Activated CD8-positive, alpha-beta T cell treated with anti-CD3 and anti-CD28 coated beads, Interleukin-2, amount 10 ng/mL, durations not matched to agents 7 days and 5 days (primary cell): ENCODE measurements at places on chromosomes 3 and 15. TPM values are rescaled to one million over a fixed set of nuclear protein-coding genes. Genes with fewer than 3 reads are reported as not detected.

The GP5 gene
- 1.4 TPM for total RNA-seq

The GNAT1 gene
- total RNA-seq: not detected

The ATR gene
- 33.6 TPM for total RNA-seq

The STARD5 gene
- 5.3 TPM for total RNA-seq

The PRICKLE2 gene
- total RNA-seq: not detected

The FXR1 gene
- total RNA-seq: 120 TPM

The FETUB gene
- not detected for total RNA-seq

The USP50 gene
- total RNA-seq: not detected

The RCCD1 gene
- total RNA-seq: 30.1 TPM

The POPDC2 gene
- total RNA-seq: 3.3 TPM

The EPHA6 gene
- not detected for total RNA-seq

The GHRL gene
- total RNA-seq: 0.21 TPM

The DZIP3 gene
- 20.5 TPM for total RNA-seq

The CPLX3 gene
- not detected for total RNA-seq

The ROPN1 gene
- total RNA-seq: not detected

GRCh38 chr15:52370010-52370409 is 74.4 kb upstream of the MYO5C start:
- DNase-seq: no peak

DNA sequence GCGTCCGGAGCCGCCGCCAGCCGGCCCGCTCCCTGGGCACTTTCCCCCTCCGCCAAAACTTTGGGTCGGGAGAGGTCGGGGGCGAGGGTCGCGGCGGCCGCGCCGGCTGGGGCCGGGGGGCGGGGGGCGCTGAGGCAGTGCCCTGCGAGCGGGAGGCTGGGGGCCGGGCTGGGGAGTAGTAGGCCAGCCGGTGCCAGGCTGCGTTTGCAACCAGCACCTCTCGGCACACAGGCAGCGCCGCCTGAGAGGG is 452 bp downstream of the BBX start:
- no peak for DNase-seq

GRCh38 chr3:46663591-46664135 is 29.8 kb downstream of the ALS2CL start:
- DNase-seq: no peak

DNA sequence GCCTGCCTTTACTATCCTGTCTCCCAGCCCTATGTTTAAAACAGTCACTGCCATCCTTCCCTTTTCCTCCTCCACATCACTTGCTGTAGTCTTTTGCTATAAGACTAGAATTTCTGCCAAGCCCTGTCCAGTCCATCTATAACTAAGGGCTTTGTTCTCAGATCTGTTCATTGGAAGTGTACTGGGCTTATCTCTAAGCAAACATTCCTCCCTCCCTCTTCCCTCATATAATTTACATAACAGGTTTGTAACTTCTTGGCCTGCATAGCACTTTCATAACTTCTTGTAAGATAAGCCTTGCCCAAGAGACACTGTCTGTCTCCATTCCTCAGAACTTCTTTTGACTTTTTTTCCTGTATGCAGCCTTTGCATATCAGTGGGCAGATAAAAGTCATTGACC is 16.7 kb downstream of the TPRG1 start:
- DNase-seq: no peak

GRCh38 chr3:178847190-178847589 is 224.4 kb downstream of the ZMAT3 start:
- no peak for DNase-seq

- no peak for DNase-seq
These were observed 5.9 kb downstream of the CYP19A1 start for GRCh38 chr15:51332206-51333147.

DNA sequence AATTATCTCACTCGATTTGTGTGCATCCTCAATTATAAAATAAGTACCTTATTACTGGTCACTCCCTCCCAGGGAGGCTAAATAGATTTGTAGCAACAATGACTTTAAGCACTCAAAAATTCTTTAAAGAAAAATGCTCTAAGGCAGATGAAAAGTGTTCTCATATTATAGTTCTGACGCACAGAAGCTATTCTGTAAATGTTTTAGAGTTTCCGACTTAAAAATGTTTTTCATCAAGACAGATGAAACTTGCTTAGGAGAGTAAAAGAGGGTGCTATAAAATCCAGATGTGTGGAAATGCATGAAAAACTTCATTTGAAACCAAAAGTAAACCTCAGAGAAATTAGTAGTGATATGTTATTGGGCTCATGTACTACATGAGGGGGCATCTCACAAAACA is 398.4 kb upstream of the KCNMB2 start:
- DNase-seq: no peak

DNA sequence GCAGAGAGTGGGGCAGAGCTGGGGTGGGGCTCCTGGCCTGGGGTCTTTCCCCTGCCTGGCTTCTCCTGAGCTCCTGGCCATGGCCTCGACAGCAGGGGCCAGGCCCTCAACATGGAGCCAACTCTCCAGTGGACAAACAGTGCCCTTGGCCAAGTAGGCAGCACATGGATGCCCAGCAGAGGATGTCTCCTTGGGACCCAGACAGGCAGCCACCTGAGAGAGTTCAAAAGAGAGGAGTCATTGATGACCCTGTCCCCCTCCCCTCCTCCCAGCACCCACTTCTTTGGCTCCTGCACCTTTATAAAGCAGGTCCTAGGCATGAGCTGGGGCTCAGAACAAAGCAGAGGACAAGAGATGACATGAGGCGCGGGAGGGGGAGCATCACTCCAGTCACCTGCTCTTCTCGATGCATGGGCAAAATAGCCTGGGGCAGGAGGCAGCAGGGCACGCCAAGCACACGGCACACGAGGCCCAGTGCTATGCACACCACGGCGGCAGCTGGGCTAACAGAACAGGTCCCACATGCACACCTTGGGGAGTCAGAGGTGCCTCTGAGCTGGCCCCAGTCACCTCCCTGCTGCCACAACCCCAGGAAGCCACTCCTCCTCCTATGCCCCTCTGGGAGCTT is 27.4 kb downstream of the SHISA5 start:
- no peak for DNase-seq

DNA sequence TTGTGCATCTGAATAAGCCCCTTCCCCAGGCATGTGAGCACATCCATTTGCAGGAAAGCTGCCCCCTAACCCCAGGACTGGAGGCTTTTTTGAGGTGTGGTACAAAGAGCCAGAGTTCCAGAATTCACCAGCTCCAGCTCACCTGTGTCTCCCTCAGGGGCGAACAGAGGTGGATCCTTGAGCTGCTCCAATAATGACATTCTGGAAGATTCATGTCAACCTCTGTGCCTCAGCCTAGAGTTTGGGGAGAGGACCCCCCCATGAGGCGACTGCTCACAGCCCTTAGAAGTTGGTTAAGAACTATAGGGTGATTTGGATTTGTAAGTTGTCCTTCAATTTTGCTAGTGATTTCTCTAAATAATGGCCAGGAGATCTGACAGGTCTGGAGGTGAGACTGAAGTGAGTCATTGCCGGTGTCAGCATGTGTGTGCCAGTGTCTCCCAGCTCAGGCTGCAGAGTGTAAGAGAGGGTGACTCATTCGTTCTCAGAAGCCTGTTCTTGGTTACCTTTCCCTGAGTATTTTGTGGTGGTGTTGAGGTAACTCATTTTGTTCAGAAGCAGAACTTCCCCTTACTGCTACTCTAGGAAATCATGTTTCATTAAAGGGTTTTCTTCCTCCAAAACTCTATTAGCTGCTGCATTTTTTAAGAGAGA is 136.9 kb upstream of the TOPAZ1 start:
- peak; percentile 77 for DNase-seq

GRCh38 chr3:54631516-54632325 is 296.1 kb downstream of the LRTM1 start:
- no peak for DNase-seq

DNA sequence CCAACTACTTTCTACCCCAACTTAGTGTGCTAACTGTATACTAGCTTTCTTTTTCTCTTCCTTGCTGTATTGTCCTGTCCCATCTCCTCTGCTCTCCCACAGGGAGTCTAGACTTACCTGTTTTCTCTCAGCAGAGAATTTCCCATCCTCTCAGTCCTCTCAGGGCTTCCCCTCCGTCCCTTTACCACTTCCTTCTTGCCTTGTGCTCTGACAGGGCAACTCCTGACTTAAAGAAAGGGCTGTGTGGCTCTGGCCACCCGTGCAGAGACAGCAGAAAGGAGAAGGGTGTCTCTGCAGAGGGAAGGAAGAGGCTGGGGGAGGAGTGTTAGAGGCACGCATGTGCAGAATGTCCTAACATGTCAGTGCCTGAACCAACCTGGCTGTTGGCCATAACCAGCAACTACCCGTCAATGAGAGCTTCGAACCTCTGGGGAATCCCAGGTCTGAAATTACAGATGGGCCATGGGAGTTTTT is at the start of gene GCSAM:
Gene GCSAM (minus strand): TSS at position 274 of the 474 bp plus-strand sequence. CDS start 128 bp downstream, at position 146.
- DNase-seq: peak; percentile 68

- DNase-seq: no peak
These were observed 62.2 kb upstream of the RGMA start for GRCh38 chr15:93150910-93151881.

DNA sequence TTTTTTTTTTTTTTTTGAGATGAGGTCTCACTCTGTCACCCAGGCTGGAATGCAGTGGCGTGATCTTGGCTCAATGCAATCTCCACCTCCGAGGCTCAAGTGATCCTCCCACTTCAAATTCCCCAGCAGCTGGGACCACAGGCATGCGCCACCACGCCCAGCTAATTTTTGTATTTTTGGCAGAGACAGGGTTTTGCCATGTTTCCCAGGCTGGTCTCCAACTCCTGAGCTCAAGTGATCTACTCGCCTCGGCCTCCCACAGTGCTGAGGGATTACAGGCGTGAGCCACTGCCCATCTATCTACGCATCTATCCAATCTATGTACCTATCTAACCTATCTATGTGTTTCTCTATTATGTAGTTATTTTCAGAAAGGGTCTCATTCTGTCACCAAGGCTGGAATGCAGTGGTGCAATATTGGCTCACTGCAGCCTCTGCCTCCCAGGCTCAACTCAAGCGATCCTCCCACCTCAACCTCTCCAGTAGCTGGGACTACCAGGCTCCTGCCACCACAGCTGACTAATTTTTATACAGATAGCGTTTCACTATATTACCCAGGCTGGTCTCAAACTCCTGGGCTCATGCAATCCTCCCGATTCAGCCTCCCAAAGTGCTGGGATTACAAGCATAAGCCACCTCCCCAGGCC is 20.2 kb upstream of the GPX1 start:
- DNase-seq: no peak

DNA sequence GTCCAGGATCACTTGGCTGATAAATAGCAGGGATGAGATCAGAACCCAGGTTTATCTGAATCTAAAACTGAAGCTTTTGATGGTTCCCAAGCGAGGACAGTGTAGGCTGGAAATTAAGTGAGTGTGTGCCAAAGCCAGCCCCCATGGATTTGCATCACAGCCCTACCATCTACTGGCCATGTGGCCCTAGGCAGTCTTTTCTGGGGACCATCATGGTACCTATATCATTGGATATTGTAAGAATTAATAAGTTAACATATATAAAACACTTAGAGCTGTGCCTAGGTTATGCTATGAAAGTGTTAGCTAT is 32.8 kb upstream of the SSR3 start:
- DNase-seq: no peak

DNA sequence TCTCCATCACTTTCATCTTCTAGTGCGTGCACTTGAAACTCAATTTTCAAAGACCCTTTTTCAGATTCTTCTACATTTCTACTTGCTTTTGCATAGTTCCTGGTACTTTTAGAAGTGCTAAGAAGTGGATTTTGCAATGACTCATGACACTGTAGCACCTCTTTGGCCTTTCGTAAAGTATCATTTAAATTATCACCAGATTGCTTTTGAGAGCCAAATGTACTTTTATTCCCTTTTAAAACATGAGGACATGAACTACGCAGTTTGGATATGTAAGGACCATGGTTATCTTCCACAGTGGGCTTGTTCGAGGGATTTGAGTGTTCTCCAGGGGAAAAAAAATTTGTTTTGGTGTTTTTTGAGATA is 40.5 kb downstream of the ZNF106 start:
- no peak for DNase-seq

DNA sequence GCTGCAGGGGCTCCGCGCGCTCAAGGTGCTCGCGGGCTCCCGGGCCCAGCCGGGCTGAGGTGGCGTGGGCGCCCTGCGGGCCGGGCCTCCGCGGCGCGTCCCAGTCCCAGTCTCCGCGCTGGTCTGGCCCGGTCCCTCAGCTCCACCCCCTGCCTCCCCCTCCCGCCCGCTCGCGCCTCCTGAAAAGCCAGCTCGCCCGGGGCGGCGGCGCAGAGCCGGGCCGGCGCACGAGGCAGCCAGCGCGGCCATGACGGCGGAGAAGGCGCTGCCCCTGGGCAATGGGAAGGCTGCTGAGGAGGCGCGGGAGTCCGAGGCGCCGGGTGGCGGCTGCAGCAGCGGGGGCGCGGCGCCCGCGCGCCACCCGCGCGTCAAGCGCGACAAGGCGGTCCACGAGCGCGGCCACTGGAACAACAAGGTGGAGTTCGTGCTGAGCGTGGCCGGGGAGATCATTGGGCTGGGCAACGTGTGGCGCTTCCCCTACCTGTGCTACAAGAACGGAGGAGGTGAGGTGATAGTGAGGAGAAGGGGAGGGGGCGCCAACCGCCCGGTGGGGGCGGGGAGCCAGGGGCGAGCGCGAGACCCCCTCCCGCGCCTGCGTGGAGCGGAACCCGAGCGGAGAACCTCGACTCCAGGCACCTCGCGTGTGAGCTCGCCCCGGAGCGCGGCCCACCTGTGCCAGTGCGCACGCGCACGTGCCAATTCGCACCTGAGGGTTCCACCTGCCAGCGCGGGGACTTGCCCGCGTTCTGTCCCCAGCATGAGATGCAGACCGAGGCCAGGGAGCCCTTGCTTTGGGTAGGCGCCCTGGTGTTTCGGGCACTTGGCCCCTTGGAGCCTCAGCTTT is at the start of gene SLC6A11:
Gene SLC6A11 (plus strand): TSS at position 210 of the 844 bp plus-strand sequence. CDS start 38 bp downstream, at position 248.
- DNase-seq: no peak

DNA sequence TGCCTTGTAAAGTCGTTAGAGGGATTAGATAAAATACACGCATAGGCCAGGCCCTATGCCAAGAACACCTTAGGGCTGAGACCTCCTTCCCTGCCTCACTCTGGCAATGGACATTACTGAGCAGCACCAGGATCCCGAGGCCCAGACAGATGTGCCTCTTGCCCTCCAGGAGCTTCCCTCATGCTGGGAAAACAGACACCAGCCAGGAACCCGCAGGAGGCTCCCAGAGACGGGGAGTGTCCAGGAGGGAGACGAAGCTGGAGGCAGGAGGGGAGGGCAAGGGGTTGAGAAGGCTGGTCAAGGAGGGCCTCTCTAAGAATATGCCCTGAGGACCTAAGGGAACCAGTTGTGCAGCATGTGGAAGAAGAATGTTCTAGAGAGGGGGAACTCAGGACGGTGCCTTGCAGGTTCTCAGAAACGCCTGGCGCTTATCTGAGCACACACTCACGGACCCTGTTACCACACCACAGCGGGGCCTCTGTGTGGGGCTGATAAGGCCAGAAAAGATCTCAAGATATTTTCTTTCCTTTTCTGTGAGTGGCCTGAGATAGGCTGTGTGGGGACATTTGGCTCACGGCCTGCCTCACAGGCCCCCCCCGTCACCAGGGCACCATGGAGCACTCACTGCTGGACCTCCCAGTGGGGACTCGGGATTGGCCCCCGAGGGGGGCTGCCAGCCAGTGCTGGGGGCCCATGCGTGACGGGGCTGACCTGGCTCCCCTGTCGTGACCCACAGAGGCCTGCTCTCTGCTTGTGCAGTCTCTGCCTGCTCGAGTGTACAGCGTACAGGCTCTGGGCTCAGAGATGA is 22.0 kb upstream of the CYP11A1 start:
- DNase-seq: no peak
